Glutamatergic neuron (in vitro differentiated cells): ENCODE measurements at places on chromosomes 11 and 22. TPM values are rescaled to one million over a fixed set of nuclear protein-coding genes. Genes with fewer than 3 reads are reported as not detected.

- H3K27me3 ChIP-seq, result peaks cover 6% of the 10 kb centered on the region
- H3K4me1 ChIP-seq, result peaks cover 15% of the 10 kb centered on the region
- H3K4me3 ChIP-seq, result no peak overlapping the region
- H3K36me3 ChIP-seq, result no peaks in the 10 kb centered on the region
- no peak overlapping the region for H3K27ac ChIP-seq
Measured at GRCh38 chr11:131218542-131218941, 151.9 kb upstream of the NTM start.

Gene LAYN
- 0.98 TPM for total RNA-seq

DNA sequence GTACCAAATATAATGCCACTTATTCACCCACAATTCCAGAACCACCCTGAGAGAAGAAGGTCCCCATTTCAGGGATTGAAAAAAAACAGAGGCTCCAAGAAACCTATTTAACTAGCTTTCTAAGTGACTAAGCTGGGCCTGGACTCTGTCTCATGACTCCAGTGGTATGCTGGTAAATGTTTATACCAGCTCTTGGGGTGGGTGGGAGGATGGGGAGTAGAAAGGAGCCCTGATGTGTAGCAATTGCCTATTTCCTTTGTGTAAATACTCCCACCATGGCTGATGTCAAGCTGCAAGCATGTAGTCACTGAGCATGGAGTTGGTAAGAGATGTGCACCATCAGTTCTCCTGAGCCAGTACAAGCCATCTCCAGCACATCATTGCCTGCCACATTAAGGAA is 2.8 kb downstream of the PRG3 start:
- H3K4me3 ChIP-seq, result no peak overlapping the region
- H3K27ac ChIP-seq, result no peak overlapping the region
- DNase-seq, result no peak
- no peaks in the 10 kb centered on the region for H3K36me3 ChIP-seq
- peaks cover 2% of the 10 kb centered on the region for H3K4me1 ChIP-seq
- peaks cover 30% of the 10 kb centered on the region for H3K27me3 ChIP-seq

DNA sequence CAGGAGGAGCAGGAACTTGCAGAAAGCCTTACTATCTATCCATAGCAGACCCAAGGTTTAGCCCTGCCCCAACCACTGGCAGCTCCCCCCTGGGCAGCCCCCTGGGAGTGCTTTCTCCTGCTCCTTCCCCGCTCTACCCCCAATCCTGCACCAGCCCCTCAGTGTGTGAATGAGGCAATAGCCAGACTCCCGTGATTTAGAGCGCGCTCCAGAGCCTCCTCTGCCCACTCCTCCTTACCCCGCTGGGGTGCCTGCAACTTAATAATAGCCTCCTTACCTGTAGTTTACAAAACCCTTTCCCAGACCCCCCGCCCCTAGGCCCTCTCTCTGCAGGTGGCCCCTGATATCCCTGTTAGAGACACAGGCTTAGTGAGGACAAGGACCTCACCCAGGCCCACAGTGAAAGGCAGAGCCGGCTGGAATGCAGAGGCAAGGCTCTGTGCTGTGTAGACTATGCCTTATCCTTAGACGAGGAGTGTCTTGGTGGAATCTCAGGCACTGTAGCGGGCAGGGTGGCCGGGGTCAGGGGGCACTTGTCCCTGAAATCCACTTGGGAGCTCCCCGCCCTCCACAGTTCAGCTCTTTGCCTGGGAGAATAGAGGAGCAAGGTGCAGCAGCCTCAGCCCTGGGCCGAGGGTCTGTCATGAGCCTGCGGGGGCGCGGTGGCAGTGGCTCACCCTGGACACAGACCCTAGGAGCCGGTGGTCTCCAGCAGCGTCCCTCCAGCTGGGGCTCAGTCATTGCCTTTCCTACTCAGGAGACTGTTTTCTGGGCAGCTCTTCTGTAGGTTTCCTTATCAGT is 4.3 kb upstream of the CARNS1 start:
- H3K4me1 ChIP-seq, result peaks cover 10% of the 10 kb centered on the region
- peaks cover 11% of the 10 kb centered on the region for H3K27me3 ChIP-seq
- no peak overlapping the region for H3K27ac ChIP-seq
- H3K36me3 ChIP-seq, result no peaks in the 10 kb centered on the region
- no peak overlapping the region for H3K4me3 ChIP-seq

DNA sequence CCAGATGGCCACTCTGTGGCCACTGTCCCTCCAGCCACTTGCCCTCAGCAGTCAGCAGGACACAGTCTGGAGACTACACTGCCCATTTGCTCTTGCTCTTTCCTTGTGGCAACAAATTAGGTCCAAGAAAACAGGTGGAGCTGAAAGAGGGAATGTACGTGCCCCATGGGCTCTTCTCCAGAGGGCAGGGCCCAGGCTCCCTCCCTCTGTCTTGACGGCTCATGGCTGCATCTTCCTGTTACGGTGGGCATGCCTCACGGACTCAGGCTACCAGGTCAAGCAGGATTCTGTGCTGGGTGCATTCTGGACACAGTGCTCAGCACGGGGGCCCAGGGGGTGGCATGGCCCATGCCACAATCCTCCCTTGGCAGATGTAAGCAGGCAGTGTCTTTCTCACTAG is 71.3 kb downstream of the MED15 start:
- H3K4me1 ChIP-seq, result peaks cover 20% of the 10 kb centered on the region
- peaks cover 3% of the 10 kb centered on the region for H3K27me3 ChIP-seq
- peak overlapping the region; percentile 66 for H3K27ac ChIP-seq
- DNase-seq, result no peak
